ENCODE measurements at places on chromosomes 5 and 9.
A peak's percentile ranks its signal among the peaks of the same experiment; 100 is the strongest.

DNA sequence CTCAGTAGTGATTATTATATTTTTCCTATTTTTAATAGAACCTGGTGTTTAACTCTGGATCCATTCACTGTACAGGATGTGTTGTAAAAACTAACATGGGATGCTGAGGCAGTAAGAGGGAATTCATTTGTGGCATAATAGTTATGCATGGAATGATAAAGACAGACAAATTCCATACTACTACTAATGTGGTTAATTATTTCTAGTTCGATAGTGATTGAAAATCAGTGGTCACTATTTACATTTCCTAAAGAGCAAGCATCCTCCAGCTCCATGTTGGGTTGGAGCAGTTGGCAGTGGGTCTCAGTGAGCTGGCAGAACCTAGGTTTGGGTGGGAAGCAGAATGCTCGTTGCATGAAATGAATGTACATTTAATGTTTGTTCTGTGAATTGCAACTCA lies 122.6 kb downstream of the SAXO1 start:
- no peak for DNase-seq

- no peak for DNase-seq
These were observed 61.4 kb downstream of the RANBP6 start for GRCh38 chr9:5953743-5954707.

DNA sequence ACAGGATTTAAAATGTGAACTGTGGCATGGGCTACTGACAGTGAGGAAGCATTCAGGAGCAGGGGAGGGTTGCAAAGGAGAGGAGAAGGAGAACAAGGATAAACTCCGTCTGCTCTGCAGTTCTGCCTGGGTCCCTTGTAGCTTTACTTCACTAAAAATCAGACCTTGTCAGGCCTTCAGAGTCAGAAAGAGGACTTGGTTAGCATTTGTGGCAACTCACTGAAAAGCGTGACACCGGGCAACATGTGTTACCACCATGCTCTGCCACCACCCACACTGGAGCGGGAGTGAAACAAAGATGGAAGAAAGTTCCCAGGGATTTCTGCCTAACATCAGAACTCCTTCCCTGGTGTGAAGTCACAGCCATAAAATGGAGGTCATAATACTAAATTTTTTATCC lies 19.3 kb downstream of the FYB1 start:
- peak; percentile 62 for DNase-seq

- DNase-seq = no peak
These were observed 232.4 kb downstream of the PCSK1 start for GRCh38 chr5:96200641-96201040.

GRCh38 chr5:1542781-1543180 lies 19.0 kb upstream of the LPCAT1 start:
- DNase-seq = no peak

- peak; percentile 59 for DNase-seq
These were observed 185.7 kb upstream of the IL12B start for GRCh38 chr5:159515909-159516415.

DNA sequence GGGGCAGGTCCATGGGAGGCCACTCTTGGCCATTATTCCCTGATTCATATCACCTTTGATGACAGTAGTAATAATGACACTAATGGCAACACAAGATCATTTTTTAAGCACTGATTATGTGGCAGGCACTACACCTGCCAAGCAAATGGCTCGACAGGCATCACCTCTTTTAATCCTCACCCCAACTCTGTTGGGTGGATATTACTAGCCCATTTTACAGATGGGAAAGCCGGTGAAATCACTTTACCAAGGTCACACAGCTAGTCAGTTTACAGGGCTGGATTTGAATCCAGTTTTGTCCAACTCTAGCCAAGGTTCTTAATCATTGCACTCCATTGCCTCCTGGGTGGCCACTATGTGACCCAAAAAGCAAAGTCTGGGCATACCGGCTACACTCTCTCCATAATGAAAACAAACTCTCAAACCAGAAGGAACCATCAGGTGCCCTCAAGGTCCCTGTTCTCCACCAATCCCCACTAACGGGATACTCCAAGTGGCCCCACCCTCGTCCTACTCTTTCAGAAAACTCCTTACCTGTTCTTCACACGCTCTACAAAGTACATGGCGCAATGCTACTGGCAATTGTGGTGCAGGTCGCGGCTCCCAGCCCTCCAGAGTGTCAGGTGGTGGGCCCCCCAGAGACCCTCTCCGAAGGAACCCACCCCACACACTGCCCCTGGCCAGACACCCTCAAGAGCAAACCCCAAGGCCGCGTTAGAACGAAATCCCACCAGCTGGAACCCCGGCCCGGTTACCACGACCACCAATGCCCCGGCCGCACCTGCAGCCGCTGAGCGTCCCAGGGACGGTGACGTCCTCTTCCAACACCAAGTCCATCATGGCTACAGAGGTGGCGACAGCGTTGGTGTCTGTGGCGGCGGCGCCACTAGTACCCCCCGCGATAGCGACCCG lies 572 bp downstream of the CDK5RAP2 start:
- DNase-seq = no peak

DNA sequence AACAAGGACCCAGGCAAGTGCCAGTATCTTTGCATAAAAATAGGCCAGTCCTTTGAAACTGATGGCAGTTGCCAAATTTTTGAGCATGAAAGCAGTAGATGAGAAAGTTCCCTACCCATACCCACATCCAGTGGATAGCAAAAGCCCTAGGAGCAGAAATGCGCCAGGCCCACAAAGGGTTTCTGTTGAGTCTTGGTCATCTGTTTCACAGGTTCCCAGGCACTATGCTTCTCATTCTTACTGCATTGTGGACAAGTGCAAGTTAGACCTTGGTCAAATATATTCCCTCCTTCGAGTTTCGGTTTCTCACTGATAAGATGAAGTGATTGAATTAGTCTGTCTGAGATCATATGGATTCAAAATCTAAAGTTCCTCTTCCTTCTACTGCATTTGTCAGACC lies 152.3 kb downstream of the NR3C1 start:
- no peak for DNase-seq

DNA sequence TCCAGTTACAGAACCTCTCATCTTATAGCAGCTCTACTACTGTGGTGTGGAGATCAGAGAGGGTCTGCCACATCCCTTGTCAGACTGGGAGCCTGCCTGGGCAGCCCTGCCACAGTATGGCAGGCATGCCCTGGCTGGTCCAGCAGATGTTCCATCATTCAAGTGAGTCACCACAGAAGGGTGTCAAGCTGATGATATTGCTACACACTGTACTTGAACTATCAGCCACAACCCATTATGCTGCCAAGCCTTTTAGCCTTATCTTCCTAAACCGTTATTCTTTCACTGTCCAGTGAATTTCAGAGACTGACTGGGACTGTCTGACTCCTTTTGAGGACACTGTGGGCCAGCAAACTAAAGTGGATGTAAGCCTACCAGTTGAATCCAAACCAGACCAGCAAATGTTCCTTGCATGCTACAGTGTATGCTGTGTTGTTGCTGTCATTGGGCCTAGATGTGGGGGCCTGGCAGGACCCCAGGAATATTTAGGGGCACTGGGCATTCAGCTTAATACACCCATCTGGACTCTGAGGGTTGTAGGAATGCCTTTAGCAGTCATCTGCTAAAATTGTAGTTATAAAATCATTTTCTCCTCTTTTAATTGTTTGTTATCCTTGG lies 202.6 kb downstream of the NR3C1 start:
- DNase-seq = no peak

GRCh38 chr5:42547141-42547540 lies 123.9 kb downstream of the GHR start:
- no peak for DNase-seq

GRCh38 chr9:27353474-27354229 lies 56.7 kb upstream of the EQTN start:
- DNase-seq = no peak

DNA sequence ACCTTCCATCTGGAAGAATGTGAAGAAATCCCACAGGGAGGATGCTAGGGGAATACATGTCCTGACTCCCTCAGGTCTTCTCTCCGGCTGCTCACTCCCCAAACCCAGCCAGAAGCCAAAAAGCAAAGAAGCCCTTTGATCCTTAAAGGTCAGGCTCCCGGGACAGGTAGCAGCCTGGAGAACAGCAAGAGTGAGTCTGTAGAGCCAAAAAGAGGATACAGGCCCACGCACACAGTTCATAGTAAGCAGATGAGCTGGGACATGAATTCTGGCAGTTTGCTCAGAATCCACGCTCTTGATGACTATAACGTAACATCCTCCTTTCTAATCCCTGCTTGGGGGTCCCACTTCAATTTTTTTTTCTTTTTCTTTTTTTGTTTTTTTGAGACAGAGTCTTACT lies 72.0 kb upstream of the SLC44A1 start:
- DNase-seq = no peak

DNA sequence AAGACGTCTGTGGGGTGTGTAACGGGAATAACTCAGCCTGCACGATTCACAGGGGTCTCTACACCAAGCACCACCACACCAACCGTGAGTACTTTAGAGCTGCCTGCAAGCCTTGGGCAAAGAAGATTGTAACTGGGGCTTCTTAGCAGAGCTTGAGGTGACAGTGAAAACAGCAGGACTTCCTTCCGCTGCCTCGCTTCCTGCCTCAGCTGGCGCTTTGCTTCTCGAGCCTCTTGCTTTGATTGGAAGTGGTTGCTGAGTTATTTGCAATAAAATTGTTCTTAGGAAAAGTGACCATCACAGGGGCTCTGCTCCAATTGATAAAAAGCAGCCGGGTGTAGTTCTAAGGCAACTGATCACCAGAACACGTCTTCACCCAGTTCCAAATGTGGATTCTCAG lies 99.1 kb downstream of the ADAMTS16 start:
- DNase-seq = no peak

GRCh38 chr9:129486756-129487657 lies 133.9 kb downstream of the C9orf50 start:
- no peak for DNase-seq

- DNase-seq = no peak
These were observed 5.9 kb downstream of the CDKN2A start for GRCh38 chr9:21988056-21988990.

DNA sequence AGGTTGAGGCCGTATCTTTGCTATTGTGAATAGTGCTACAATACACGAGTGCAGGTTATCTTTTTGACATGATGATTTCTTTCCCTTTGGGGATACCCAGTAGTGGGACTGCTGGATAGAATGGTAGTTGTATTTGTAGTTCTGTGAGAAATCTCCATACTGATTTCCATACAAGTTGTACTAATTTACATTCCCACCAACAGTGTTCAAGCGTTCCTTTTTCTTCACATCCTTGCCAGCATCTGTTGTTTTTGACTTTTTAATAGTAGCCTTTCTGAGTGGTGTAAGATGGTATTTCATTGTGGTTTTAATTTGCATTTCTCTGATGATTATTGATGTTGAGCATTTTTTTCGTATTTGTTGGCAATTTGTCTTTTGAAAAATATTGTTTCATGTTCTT lies 41.4 kb downstream of the CNOT6 start:
- no peak for DNase-seq

GRCh38 chr9:121778252-121779225 lies 127.1 kb downstream of the DAB2IP start:
- DNase-seq = no peak

DNA sequence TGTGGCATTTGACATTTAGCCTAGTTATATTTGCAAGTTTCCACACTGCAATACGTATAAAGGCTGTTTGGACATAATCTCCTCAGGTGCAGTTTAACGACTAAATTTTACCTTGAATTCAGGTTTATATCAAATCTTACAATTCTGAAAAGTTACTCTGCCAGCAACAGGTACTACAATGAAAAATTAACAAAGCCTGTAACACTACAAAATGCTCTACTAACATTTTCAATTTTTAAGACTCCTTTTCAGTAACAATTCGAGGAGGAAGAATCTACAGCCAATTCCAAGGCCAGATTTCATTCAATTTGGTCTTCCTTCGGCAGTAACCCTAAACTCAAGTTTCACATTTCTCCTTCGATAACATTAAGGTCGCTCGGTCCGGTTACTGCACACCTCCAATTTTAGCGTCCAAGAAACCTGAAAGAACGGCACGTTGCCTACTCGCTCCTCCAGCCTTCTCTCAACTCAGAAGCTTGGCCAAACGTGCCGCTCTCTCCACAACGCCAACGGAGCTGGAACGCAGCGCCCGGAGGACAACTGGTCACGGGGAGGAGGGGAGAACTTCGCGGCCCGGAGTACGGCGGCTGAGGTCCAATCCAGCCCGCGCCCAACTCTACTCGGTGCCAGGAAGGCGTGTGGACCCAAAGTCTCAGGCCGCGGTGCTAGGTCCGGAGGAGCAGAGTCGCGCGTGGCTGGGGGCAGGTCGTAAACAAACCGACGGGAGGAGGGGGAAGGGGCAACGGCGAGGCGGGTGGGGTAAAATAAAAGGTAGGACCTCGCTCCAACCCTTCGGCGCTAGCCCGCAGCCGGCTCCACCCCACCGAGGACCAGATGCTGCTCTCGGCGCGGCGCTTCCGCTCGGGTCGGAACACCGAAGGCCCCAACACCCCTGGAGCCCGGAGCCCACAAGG lies 681 bp downstream of the FNIP1 start:
- no peak for DNase-seq

GRCh38 chr5:179530069-179530998 lies 20.0 kb upstream of the RUFY1 start:
- DNase-seq = peak; percentile 66

- DNase-seq = no peak
These were observed 1.2 kb downstream of the CKS2 start for GRCh38 chr9:89312222-89312571.

DNA sequence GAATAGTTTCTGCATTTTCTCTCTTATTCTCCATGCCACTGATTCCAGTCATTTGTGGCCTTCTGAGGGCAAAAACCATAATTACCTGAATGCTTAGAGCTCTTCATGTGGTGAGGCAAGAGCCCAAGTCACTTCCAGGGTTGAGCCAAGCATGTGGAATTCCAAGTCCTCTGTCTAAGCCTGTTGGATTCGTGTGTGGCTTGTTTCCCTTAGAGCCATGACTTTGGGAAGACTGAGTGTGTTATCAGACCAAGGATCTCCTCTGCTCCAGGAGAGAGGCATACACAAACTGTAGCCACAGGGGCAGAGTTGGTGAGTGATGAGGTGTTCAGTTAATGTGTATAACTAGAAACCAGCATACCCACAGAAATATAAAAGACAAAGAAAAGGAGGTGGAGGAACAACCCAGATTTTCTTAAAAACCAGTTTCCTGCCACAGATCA lies 27.1 kb downstream of the SLC22A5 start:
- DNase-seq = no peak

GRCh38 chr5:58346041-58346440 lies 113.8 kb downstream of the PLK2 start:
- no peak for DNase-seq

DNA sequence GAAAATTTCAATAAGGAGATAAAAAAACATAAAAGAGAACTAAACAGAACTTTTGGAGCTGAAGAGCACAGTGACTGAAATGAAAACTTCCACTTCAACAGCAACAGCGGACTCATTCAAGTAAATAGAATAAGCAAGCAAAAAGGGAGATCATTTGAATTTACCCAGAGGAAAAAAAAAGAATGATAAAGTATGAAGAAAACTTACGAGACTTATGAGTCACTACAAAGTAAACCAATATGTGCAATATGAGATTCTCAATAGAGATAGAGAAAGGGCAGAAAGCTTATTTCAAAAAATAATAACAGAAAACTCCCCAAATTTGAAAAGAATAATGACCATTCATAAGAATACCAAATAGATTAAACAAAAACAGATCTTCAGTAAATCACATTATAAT lies 1605.7 kb upstream of the CDH6 start:
- no peak for DNase-seq

- no peak for DNase-seq
These were observed 538.5 kb upstream of the DMAC1 start for GRCh38 chr9:8337834-8338766.
